ENCODE measurements at places on chromosomes 2 and 18.

GRCh38 chr2:99863236-99863902 is 279.0 kb downstream of the AFF3 start:
- DNase-seq: no peak

DNA sequence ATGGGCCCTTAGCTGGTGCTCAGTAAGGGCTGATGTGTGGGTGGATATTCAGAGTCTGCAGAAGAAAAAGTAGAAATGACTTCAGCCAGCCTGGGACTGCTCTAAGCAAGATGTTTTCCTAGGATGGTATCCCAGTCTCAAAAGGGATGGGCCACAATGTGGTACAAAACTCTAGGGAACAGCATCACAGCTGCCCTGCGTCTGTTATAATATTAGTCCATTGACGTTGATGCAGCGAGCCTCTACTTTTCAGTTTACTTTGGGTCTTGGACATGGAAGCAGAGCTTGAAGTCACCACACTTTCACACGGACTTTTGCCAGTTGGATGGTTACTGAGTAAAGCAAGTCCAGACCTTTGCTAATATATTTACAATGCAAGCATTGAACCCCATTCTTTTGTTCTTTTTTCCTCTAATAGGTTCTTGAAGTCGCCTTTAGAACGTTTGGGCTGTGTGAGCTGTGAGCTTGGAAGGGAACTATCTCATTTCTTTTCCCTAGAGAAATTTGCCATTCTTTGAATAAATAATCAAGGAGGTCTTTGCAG is 105.7 kb downstream of the RDH14 start:
- no peak for DNase-seq

- DNase-seq: no peak
These were observed 85.6 kb downstream of the DDX1 start for GRCh38 chr2:15677141-15677843.

- DNase-seq: no peak
These were observed 347.9 kb upstream of the HS6ST1 start for GRCh38 chr2:128666596-128666995.

DNA sequence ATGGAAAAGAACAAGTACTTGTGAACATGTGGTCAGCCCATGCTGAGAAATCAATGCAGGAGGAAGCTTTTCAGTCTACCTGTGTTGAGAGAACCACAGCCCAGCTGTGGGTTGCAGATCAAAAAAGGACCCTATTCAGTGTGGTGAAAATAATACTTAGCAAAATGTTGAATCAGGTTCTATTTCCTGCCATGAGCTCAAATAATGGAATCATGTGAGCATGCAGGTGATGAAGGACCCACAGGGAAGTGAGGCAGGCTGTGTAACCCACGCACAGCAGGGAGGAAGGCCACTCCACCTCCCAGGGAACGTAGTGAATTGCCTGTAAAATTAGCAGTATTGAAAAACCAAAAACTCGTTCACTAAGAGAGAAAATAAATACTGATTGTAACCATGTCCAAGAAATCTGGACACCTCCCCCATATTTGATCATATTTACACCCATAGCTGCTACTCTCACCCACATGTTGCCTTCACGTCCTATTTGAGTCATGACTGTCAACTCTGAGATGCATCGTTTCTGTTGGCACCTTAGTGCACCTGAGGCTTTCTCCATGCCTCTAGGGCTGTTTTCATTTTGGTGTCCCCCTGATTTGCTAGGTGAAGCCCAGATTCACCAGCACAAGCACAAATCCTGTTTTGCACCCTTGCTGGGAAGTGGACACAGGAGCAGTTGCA is 20.5 kb upstream of the BCL2L11 start:
- no peak for DNase-seq

DNA sequence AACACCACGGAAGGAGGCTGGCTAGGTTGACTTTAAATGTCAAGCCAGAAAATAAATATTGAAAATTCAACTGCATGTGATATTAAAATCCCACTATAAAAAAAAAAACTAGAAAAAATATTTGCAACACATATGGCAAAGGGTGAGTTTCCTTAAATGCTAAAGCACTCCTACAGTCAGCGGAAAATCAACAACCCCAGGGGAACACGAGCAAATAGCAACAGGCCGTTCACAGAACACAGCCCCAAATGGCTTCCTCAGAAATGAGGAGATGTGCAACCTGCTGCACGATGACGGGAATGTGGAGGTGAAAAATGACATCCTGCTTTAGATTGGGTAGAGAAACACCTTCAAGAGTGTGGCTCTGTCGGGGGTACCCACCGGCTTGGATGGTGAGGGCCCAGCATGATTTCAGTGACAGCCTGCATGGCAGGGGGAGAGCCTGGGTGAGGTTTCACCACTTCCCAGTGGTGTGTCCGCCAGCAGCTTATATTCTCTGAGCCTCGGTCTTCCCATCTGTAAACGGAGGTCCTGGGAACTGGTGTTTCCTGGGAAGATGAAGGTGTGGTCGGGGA is 157.9 kb upstream of the GLI2 start:
- no peak for DNase-seq

DNA sequence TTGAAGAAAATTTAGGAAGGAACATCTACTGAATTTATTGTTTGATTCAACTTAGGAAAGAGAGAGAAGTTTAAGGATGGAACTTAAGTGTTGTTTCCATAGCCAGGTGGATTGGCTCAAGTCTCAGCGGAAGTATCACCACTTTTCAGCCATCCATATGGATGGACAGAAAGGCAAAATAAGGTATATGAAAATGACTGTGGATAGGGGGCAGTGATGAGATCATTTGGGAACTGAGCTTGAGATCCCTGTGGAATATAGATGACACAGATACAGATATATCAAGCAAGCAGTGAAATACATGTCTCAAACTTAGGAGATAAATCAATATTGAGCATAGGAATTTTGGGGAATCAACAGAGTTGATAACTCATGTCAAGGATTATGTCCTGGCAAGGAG is 1462.7 kb upstream of the NXPH2 start:
- DNase-seq: no peak

DNA sequence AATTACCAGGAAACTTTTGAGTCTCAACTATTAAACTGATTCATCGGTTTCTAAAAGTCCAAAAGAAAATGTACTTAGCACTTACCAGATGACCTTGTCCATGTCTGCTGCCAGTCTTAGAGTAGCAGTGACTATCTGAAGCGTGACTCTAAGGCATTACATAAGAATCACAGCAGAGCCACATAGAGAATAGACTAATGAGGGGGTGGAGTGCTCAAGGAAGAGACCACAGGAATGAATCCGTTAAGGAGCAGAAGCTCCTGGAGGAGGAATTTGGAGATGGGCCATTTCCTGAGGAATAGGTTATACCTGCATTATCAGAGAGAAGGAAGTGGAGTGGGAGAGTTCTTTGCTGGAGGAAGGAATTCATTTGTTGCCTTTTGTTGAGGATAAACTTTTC is 116.0 kb downstream of the MAP3K20 start:
- DNase-seq: no peak

All from stimulated activated CD8-positive, alpha-beta memory T cell treated with anti-CD3 and anti-CD28 coated beads, Interleukin-2, amount 100 ng/mL, for 1 hour (primary cell).